Spinal cord (tissue), 10 donors: ENCODE measurements at places on chromosomes 16 and 17.
A peak's percentile ranks its signal among the peaks of the same experiment; 100 is the strongest.

- H3K27me3 ChIP-seq, result no peaks in the 10 kb centered on the region
- H3K27ac ChIP-seq, result no peak overlapping the region
- DNase-seq, result no peak
- no peak overlapping the region for H3K4me3 ChIP-seq
Measured at GRCh38 chr16:83804366-83804765, 3.4 kb upstream of the HSBP1 start.

- H3K4me1 ChIP-seq, result no peaks in the 10 kb centered on the region
- DNase-seq, result no peak
- H3K4me3 ChIP-seq, result no peak overlapping the region
- H3K27me3 ChIP-seq, result no peaks in the 10 kb centered on the region
- no peak overlapping the region for H3K27ac ChIP-seq
Measured at GRCh38 chr17:75317671-75318070, 28.4 kb upstream of the SLC25A19 start.

- peaks cover 23% of the 10 kb centered on the region for H3K4me1 ChIP-seq
- peaks cover 2% of the 10 kb centered on the region for H3K27me3 ChIP-seq
- no peak overlapping the region for H3K27ac ChIP-seq
- no peaks in the 10 kb centered on the region for H3K36me3 ChIP-seq
- DNase-seq, result no peak
Measured at GRCh38 chr17:6377906-6378305, 57.0 kb downstream of the AIPL1 start.

DNA sequence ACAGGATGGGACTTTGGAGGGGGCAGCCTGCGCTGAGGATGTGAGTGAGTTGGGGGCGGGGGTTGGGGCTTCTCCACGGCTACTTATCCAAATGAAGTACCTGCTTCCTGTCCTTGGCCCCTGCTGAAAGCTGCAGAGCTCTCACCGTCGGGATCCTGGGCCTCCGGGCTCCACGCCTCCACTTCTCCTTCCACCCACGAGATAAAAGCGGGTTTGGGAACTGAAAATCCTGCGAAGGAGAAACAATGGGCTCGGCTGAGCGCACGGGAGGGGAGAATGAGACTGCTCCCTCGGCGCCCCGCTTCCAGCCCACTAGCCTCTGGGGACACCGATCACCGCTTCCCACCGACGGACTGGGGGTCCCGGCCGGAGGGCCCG, 486 bp downstream of the ZNF785 start:
- peak overlapping the region; percentile 86 for H3K27ac ChIP-seq
- peaks cover 31% of the 10 kb centered on the region for H3K4me1 ChIP-seq
- no peak for DNase-seq

GRCh38 chr17:1143573-1143972, 36.2 kb downstream of the ABR start:
- no peaks in the 10 kb centered on the region for H3K27me3 ChIP-seq
- peaks cover 23% of the 10 kb centered on the region for H3K36me3 ChIP-seq
- H3K27ac ChIP-seq, result peak overlapping the region; percentile 8
- peaks cover 67% of the 10 kb centered on the region for H3K4me1 ChIP-seq
- no peak overlapping the region for H3K4me3 ChIP-seq

DNA sequence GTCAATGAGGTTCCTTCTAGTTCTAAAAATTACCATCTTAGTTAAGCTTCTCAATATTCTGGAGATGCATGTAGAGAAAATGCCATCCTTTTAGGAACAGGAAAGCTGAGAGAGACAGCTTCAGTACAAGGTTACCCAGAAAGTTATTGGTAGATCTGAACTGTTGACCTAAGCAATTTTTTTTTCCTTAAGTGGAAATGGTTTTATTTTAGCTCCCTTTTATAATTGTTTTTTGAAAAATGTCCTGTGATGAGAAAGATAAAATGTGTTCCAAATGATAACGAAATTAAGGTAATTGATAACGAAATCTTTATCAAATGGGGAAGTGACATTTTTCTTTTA, 8.2 kb downstream of the PSMD7 start:
- H3K4me3 ChIP-seq, result no peak overlapping the region
- no peaks in the 10 kb centered on the region for H3K27me3 ChIP-seq
- no peaks in the 10 kb centered on the region for H3K4me1 ChIP-seq
- no peak for DNase-seq

DNA sequence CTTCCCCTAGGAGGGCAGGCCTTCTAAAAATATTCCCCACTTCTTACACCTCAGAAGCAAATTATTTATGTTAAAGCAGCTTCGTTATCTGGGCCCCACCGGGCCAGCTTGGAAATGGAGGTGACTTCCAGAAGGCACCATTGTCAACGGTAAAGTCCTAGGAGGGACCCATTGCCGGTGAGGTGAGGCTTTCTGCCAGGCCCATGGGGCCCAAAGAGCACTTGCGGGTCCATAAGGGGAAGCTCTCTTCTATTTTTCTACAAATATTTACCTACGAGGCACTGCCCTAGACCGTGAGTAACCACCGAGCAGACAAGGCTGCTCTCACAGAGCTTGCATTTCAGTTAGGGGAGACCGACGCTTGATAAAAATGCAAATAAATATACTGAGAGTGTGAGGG, 41.5 kb downstream of the C16orf78 start:
- no peak overlapping the region for H3K4me3 ChIP-seq
- H3K36me3 ChIP-seq, result no peaks in the 10 kb centered on the region
- no peak for DNase-seq
- H3K27me3 ChIP-seq, result peaks cover 2% of the 10 kb centered on the region
- H3K27ac ChIP-seq, result no peak overlapping the region

GRCh38 chr16:89159850-89160354, 11.6 kb upstream of the CDH15 start:
- H3K27me3 ChIP-seq, result no peaks in the 10 kb centered on the region
- H3K4me3 ChIP-seq, result no peak overlapping the region
- no peak overlapping the region for H3K27ac ChIP-seq
- DNase-seq, result no peak
- H3K36me3 ChIP-seq, result peaks cover 5% of the 10 kb centered on the region

DNA sequence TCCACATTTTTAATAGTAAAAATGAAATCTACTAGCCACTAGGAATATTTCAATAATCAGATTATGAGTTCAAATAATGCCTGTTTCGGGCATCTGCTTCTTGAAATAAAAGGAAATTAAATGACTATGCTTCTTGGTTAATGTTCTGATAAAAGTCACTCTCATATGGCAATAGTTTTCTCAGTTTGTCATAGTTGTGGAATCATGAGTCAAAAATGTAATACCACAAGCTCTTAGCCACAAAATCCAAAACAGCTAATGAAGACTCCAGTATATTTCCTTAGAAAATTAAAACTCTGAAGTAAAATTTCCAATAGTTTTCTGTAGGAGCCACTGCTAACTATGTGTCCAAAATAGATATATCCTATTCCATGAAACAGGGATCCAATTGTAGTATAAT, 676.3 kb upstream of the CDH8 start:
- no peaks in the 10 kb centered on the region for H3K27me3 ChIP-seq
- H3K27ac ChIP-seq, result no peak overlapping the region
- no peaks in the 10 kb centered on the region for H3K4me1 ChIP-seq
- DNase-seq, result no peak
- H3K36me3 ChIP-seq, result no peaks in the 10 kb centered on the region
- H3K4me3 ChIP-seq, result no peak overlapping the region

DNA sequence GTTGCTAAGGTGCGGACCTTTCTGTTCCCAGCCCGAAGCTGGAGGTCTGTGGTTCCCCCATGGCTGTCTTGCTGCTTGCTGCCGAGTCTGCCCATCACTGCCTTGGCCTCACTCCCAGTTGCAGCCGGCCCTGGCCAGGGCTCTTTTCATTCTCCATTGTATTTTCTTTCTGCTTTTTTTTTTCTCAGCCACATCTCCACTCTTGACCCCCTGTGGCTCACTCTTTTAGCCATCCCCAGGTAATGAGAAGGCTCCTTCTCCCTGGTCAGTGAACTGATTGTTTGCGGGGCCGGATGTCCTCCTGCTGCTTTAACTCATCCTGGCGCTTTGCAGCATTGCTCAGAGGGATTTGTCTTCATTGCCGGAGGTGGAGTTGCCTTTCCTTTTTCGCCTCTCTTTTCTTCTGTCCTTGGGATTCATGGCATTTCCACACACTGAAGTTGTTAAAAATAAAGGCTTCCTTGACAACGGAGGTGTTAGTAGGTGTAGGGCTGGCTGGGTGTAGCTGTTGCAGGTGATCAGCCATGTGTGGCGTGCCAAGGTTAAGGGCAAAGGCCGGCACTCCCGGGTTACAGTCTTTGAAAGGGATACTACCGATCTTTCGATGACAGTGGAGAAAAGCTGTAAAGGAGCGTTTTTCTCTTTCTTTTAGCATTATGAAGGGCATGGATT, 34.1 kb downstream of the MAP2K6 start:
- H3K4me1 ChIP-seq, result peaks cover 16% of the 10 kb centered on the region
- H3K36me3 ChIP-seq, result no peaks in the 10 kb centered on the region
- peak overlapping the region; percentile 40 for H3K27ac ChIP-seq
- H3K27me3 ChIP-seq, result no peaks in the 10 kb centered on the region
- peak; percentile 79 for DNase-seq

GRCh38 chr17:11642655-11643054, 44.4 kb downstream of the DNAH9 start:
- H3K27ac ChIP-seq, result no peak overlapping the region
- no peaks in the 10 kb centered on the region for H3K4me1 ChIP-seq
- no peak overlapping the region for H3K4me3 ChIP-seq
- DNase-seq, result no peak
- H3K27me3 ChIP-seq, result no peaks in the 10 kb centered on the region
- H3K36me3 ChIP-seq, result peaks cover 3% of the 10 kb centered on the region

DNA sequence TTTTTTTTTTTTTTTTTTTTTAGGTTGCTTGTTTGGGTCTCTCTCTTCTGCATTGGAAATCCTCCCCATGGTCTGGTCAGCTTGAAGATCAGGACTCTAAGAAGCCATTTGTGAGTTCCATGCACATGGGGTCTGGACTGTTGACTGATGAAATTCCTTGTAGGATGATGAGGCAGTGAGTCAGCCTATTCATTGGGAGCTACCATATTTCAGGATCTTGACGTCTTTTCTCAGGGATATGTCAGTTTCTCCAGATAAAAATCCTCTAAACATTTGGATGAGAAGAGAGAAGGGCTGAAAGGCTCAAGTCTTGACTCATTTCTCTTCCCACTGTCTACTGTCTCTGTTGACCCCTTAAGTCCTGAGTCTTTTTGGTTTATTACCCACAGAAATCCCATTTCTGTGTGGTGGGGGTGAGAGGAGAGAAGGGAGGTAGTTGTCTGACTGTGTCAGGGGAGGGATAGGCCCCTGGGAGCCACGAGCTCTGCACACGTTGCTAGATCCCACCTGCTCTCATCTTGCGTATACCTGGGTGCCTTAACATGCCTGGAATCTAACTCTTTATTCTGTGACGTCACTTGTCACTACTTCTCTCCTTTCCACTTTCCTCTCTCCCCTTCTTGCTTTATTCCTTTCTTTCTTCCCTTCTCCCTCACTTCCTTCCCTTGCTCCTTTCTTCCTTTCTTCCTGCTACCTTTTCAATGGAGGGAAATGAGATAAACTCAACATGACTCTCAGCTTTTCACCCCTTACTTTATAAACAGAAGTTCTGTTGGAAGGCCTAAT, 333.1 kb upstream of the XYLT1 start:
- no peak overlapping the region for H3K27ac ChIP-seq
- peaks cover 5% of the 10 kb centered on the region for H3K27me3 ChIP-seq
- DNase-seq, result no peak
- no peak overlapping the region for H3K4me3 ChIP-seq
- no peaks in the 10 kb centered on the region for H3K4me1 ChIP-seq

DNA sequence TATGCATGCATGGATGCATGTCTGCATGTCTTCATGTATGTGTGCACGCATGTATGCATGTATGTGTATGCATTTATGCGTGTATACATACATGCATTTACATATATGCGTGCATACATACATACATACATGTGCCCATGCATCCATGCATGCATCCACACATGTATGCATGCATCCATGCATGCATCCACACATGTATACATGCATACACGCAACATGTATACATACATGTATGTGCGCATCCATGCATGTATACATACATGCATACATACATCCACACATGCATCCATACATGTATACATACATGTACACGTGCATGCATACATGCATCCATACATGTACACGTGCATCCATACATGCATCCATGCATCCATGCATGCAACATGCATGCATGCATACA, 29.8 kb upstream of the DLX3 start:
- peaks cover 14% of the 10 kb centered on the region for H3K27me3 ChIP-seq
- H3K4me1 ChIP-seq, result peaks cover 18% of the 10 kb centered on the region
- no peak overlapping the region for H3K27ac ChIP-seq
- no peak overlapping the region for H3K4me3 ChIP-seq

- no peak for DNase-seq
- H3K36me3 ChIP-seq, result no peaks in the 10 kb centered on the region
- H3K4me3 ChIP-seq, result no peak overlapping the region
- no peak overlapping the region for H3K27ac ChIP-seq
- no peaks in the 10 kb centered on the region for H3K4me1 ChIP-seq
- H3K27me3 ChIP-seq, result no peaks in the 10 kb centered on the region
Measured at GRCh38 chr16:65289022-65289421, 167.2 kb upstream of the CDH11 start.

- peaks cover 72% of the 10 kb centered on the region for H3K36me3 ChIP-seq
- H3K4me3 ChIP-seq, result no peak overlapping the region
- H3K27me3 ChIP-seq, result no peaks in the 10 kb centered on the region
Measured at GRCh38 chr16:15604460-15605440, 38.2 kb downstream of the MARF1 start.

- H3K36me3 ChIP-seq, result peaks cover 94% of the 10 kb centered on the region
- H3K27ac ChIP-seq, result no peak overlapping the region
- H3K4me3 ChIP-seq, result no peak overlapping the region
- no peak for DNase-seq
- H3K27me3 ChIP-seq, result no peaks in the 10 kb centered on the region
Measured at GRCh38 chr17:81453712-81454111, 58.5 kb downstream of the BAHCC1 start.

DNA sequence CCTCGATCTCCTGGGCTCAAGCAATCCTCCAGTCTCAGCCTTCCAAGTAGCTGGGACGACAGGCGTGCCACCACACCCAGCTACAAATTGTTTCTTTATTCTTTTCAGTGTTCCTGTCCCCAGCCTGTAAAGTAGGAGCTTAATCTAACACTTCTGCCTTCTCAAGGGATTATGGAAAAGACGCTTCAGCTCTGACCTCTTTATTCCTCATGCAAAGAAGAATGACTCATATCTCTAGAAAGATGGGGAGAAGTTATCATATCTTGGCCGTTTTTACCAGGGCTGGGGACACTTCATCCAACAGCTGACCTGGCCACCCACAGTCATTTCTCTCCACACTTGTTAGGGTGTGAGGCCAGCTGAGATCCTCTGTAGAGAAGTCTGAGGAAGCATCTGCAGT, 172.6 kb downstream of the HAPSTR1 start:
- DNase-seq, result no peak
- peaks cover 2% of the 10 kb centered on the region for H3K4me1 ChIP-seq
- H3K36me3 ChIP-seq, result no peaks in the 10 kb centered on the region
- no peak overlapping the region for H3K27ac ChIP-seq
- no peak overlapping the region for H3K4me3 ChIP-seq
